ENCODE measurements at places on chromosomes 3 and 15.

- no peak for DNase-seq
Observed at GRCh38 chr3:111593666-111594065, 1.5 kb downstream of the ZBED2 start.

DNA sequence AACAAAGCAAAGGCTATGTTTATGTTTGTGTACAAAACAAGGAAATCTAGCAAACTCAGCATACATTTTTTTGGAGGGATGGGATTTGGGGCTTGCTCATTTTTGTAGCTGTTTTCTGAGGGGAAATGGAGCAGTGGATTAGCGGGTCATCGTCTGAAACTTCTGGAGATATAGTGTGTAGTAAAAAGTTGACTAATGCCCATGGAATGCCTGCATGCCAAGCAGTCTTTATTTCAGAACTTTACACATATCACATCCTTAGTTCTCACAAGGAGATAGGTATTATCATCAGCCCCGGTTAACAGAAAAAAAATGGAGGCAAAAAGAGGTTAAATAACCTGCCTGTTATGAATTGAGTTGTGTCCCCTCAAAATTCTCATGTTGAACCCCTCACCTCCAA, 47.1 kb downstream of the ATP13A4 start:
- DNase-seq: no peak

GRCh38 chr3:177811835-177812234, 614.6 kb upstream of the TBL1XR1 start:
- no peak for DNase-seq

DNA sequence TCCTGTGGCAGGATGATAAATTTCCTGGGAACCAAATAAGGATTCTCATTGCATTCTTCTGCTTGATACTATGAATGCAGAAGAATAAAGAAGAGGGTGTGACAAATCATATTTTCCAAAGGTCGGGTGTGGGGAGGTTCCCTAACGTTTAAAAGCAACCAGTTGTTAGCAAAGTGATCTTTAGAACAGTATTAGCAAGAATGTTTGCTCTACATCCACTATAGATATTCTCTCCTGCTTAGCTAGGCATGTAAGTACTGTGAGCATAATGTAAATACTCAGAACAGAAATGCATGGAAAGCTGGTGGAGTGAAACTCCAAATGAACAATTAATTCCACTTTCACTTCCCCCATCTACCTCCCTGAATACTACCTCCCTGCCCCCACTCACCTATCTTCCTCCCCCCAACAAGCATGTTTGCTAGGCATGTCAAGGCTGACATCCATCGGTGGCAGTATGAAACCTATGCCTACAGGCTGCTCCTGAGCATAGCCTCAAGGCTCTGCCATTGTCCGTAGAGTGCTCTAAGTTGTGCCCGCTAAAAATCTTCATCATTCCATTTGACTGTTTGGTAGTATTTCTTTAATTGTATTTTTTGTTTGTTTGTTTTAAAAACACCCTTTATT, 329.7 kb downstream of the TIGIT start:
- no peak for DNase-seq

GRCh38 chr3:130621824-130622223, 104.8 kb downstream of the COL6A6 start:
- no peak for DNase-seq

GRCh38 chr15:75782926-75783325, 60.3 kb upstream of the UBE2Q2 start:
- no peak for DNase-seq

- DNase-seq: no peak
Observed at GRCh38 chr3:52218937-52219650, 6.4 kb downstream of the TLR9 start.

DNA sequence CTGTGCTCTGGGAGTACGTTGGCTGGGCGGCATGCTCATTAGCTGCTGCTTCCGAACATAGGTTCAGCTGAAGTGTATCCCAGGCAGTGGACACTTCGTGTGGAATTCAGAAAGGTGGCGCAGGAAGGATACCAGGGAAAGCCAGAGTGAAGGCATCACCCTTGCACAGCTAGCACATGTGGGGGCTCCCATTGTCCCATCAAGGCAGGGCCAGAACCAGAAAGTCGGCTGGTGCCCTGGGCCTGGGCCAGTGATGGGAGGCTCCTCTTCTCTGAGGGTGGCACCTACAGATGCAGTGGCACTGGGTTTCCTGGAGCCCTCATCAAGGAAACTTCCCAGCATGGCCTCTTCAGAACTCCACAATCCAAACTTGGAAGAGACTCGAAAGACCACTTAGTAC, 56.6 kb downstream of the PGPEP1L start:
- DNase-seq: no peak

DNA sequence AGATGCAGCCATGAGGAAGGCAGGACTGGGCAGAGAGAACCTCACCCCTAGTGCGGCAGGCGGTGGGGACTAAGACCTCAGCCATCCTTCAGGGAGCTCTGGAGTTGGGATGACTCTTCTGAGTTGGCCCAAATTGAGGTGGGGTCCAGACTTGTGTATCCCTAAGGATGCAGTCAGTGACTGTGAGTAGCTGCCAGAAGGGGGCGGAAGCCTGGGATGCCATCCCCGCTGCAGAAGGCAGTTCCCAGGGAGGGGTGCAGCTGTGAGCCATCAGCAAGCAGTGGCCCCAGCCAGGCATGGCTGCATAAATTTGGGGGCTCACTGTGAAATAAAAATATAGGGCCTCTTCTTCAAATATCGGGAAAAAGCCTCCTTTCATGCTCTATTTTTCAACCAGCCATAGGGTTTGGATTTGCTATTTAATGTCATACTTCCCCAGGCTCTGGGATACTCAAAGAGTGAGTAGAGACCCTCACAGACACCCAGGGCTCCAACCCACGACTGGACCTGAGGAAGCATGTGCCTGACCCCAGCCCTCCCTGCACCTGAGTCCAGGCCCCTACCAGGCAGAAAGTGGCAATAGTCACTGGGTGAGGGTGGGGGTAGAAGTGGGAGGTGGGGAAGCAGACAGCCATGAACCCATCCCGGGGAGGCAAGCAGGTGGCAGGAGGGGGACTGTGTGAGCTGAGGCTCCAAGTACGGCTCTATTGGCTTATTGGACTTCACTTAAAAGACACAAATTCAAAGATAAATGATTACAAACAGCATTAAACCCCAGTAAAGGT, 30.5 kb downstream of the GRK7 start:
- no peak for DNase-seq

DNA sequence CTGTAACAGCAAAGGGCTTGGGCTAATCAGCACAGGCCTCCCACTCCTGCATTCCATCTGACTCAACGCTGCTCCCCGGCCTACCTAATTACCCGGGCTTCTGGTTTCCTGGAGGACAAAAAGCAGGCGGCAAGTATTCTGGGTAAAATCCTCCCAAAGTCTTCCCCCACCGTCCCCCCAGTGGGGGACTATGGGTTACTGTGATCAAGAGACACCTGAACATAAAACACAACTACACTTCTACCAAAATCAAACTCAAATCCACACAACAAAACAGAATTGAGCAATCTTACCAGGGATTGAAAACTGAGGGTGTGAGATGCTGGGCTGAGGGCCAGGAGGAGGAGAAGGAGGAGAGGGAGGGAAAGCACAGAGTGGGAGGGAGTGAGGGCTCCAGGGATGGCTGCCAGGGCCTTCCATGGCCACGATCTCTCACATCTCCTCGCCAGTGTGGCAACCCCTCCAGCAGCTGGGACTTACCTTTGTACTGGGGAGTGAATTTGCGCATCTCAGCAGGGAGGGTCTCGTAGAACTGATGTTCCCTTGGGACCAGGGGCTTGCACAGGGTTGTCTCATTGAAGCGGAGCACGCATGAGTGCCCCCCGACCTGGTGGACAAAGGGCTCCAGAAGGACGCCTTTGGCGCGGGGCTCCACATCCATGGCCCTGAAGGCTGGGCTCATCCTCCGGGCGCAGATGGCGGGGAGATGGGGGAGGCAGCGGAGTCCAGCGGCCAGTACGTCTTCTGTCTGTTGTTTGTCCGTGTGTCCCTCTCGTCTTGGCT, 9.1 kb upstream of the NCKIPSD start:
- no peak for DNase-seq

DNA sequence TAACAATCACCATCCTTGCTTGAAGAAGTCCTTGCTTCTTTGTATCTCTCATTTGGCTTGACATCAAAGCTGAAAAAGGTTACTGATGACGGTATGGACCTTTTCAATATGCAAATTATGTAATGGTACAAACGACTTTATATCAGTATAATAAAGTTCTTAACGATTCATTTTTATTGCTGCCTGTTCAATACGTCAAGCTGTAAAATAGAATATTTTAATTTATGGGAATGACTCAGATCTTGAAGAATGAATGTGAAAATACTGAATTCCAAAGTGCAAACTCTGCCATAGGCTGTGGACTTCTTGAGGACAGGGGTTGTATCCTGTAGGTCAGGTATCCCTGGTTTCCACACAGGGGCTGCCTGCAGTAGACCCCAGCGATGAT, 156.2 kb downstream of the PLCL2 start:
- no peak for DNase-seq

DNA sequence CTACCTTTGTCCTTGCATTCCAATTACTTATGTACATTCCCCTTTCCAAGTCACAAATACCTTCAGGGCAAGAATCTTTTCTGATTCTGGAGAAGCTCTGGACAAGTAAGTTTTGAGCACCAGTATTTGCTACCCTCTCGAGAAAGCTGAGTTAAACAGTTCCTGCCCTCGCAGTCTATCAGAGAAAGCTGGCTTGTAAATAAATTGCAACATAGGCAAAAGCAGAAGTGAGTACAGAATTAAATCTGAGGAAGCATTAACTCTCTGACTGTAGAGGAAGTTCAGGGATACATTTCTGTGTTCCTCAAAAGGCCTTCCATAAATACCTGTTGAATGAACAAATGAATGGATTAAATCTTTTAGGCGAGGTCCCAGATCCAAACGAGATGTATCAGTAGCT, 1.2 kb downstream of the OSBPL11 start:
- no peak for DNase-seq

GRCh38 chr15:46301291-46301690, 666.5 kb downstream of the SQOR start:
- DNase-seq: no peak

- DNase-seq: no peak
Observed at GRCh38 chr15:62549345-62549970, 384.4 kb upstream of the C2CD4B start.

GRCh38 chr3:156551261-156551660, 3.7 kb downstream of the SSR3 start:
- no peak for DNase-seq

- no peak for DNase-seq
Observed at GRCh38 chr15:86231864-86232721, 152.4 kb downstream of the AGBL1 start.

DNA sequence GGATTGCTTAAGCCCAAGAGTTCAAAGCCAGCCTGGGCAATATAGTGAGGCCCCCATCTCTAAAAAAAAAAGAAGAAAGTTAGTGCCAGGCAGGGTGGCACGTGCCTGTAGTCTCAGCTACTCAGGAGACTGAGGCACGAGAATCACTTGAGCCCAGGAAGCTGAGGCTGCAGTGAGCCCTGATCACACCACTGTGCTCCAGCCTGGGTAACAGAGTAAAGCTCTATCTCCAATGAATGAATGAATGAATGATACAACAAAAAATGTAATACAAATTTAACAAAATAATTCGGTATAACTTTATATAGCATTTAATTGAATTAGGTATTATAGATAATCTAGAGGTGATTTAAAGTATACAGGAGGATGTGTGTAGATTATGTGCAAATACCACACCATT, 29.7 kb downstream of the DENND4A start:
- DNase-seq: no peak

GRCh38 chr15:99426431-99427105, 139.2 kb upstream of the MEF2A start:
- DNase-seq: no peak

DNA sequence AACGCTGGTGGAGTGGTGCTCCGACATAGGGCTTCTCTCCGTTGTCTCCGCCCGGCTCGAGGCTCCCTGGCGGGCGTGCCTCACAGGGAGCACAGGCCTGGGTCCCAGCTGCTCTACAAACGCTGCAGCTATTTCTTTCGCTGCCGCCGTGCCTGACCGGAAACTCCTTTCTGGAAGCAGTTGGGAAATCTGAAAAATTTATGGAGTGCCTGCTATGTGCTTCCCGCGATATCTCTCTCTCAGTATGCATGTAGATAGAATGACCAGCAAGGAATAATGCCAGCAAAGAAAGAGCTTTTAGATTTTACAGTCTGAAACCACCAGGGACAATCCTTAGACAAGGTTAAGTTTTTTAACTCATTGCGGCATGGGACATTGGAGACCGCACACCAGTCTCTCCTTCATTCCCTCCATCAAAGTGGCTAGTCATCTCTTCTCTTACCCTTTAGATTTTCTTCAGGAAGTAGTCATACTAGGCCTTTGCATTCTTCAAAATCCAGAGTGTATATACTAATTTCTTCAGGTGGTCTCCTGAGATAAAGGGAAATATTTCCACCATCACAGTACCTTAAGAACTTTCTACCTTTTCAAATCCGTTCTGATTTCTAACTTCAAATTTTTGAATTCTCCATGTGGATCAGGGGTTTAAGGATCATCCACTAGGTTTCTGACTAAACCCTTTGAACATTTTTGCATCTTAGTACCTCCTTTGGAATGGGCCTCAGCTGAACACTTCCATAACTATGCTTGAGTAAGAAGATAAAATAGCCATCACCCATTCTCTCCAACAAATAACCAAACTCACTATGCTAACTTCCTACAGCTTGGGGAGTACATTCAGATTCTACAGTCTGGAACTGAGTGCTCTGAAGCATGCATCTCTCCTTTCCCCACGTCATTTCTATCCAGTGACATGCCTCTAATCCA, 1.1 kb upstream of the NPHP3 start:
- no peak for DNase-seq

DNA sequence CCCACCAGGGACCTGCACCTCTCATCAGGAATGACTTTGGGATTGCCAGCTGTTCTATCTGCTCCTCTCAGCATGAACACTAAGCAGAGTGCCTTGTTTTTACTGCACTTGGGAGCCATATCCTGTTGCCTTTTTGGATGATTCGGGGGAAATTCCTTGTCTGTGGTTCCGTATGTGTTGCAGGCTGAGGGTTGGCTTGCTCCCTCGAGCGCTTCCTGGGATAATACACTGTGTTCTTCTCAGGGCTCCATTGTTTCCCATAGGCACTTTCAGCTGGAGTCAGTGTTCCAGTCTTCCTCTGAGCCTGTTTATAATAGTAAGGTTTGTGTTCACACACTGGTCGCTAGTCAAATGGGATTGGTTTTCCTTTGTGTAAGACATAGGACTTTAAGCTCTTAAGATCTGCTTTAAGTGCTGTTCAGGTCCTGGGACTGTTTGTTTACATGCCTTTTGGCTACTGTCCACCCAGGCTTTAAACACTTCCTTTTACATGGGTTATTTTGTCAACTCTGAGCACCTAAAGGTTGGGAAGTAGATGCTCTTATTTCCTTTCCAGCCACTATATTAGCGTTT, 23.4 kb downstream of the BOC start:
- DNase-seq: no peak

DNA sequence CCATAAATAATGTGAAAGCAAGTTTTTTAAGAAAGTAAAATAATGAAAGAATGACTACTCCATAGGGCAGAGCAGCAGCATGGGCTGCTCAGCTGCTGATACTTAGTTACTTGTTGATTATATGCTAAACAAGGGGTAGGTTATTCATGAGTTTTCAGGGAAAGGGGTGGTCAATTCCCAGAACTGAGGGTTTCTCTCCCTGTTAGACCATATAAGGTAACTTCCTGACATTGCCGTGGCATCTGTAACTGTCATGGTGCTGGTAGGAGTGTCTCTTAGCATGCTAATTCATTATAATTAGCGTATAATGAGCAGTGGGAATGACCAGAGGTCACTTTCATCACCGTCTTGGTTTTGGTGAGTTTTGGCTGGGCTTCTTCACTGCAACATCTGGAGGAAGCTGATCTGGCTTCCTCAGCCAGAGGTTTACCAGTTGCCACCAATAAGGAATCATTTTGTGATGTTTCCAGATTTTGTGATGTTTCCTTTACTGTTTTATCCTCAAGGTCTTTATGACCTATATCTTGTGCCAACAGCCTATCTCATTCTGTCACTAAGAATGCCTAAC, 121.8 kb upstream of the CHL1 start:
- no peak for DNase-seq

Measured in stimulated activated CD8-positive, alpha-beta memory T cell treated with anti-CD3 and anti-CD28 coated beads, Interleukin-12 subunit alpha, Interleukin-12 subunit beta, amount 100 ng/mL, for 1 hour (primary cell).